Stimulated activated CD8-positive, alpha-beta memory T cell treated with anti-CD3 and anti-CD28 coated beads, Interleukin-15, amount 100 ng/mL, for 1 hour (primary cell): ENCODE measurements at places on chromosomes 3 and 15.

GRCh38 chr3:68876112-68876713 lies 56.1 kb downstream of the TAFA4 start:
- no peak for DNase-seq

DNA sequence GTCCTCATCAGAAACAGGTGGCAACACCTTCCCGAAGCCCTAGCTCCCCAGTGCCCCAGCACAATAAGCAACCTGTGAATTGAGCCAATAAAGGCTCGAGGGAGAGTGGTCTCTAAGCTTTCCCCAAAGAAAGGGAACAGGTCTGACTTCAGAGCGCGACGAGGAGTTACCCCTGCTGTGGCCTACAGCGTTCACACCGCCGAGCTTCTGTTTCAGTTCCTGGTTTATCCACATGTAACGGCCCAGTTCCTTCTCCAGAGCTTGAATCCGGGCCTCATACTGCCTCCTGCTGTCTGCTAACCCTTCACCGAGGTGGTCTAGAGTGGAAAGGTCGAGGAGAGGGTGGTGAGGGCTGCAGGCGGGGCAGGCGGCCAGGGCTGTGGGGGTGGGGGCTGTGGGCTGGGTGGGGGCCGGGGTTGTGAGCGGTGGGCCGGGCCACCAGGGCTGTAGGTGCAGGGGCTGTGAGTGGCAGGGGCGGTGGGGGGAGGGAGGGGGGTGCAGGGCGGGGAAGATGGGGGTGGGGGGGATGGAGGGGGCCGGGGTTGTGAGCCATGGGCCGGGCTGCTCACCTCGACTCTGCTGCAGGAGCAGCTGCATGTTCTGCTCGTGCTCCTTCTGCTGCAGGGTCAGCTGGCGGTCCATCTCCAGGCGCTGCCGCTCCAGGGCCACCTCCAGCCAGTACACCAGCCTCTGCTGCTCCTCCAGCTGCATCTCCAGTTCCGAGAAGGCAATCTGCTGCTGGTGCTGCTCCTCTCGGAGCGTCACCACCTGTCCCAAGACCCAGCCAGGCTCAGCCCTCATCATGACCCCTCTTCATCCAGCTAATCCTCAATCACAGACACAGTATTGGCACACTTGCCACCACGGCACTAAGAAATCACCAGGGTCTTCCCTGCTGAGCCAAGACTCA lies 26.2 kb downstream of the KIF7 start:
- DNase-seq = no peak

DNA sequence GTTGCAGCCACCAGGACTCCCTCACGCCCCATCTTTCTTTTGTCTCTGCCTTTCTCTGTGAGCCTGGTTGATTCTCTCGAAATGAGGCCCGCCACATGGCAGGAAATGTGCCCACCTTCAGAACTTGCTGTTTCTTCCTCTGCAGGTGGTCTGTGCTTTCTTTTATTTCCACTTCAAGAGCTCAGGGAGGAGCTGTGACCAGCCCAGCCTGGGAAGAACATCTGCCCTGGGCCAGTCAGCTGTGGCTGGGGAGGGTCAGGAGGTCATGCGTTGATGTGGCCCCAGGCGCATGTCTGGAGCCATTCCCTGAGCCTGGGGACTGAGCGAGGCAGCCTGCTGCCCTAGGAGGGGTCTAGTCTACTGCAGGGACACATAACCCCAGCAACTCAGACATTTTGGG lies 8.0 kb downstream of the FBLN2 start:
- DNase-seq = no peak

GRCh38 chr3:11009898-11010297 lies 17.4 kb downstream of the SLC6A1 start:
- DNase-seq = no peak

- no peak for DNase-seq
Measured at GRCh38 chr3:64888840-64889392, 201.1 kb upstream of the ADAMTS9 start.

- no peak for DNase-seq
Measured at GRCh38 chr3:61768284-61769037, 207.1 kb downstream of the PTPRG start.

GRCh38 chr15:81781395-81781794 lies 264.4 kb downstream of the MEX3B start:
- no peak for DNase-seq

DNA sequence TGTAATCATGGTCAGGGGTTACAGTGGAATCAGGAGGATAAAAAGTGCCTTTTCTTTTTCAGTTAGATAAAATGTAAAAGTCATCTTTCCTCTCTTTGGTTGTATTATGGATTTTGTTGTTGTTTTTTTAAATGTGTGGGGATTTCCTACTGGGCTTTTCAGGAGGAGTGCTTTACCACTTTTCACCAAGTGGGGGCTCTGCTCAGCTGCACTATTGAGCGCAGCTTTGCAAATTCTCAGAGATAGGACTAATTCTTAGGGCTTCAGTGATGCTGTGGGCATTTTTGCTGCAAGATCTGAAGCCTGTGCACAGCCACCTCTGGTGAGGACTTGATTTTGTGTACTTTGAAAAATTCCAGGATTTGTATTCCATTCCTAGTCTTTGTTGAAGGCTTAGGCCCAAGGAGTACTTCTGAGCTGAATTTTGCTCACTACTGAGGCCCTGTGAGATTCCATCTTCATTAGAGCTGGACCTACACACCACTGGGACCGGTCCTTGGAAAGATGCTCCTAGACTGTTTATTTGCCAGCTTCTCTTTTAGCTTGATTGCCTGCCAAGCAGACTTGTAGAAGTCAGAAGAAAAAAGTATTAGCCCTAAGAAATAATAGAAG lies 7.5 kb downstream of the GNB5 start:
- no peak for DNase-seq

DNA sequence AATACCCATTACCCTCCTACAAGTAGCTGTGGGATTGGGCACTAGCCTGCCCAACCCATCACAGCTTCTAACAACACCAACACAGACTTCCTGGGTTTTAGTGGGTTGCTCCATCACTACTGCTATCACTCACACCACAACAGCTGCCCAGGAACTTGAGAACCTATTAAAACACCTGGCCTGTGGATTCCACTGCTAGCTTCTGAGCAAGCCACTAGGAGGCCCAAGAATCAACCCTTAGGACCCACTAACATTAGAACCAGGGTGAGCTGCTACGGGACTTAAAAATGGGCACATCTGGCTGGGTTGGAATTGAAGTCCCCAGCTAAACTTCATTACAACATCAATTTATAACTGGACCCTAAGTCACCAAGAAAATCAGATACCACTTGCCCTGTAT lies 113.2 kb upstream of the TP63 start:
- no peak for DNase-seq
